HCEC 1CT (cell line): ENCODE measurements at places on chromosomes 6 and 20.

GRCh38 chr6:37538107-37538506, 38.4 kb upstream of the CCDC167 start:
- peak; percentile 15 for DNase-seq

DNA sequence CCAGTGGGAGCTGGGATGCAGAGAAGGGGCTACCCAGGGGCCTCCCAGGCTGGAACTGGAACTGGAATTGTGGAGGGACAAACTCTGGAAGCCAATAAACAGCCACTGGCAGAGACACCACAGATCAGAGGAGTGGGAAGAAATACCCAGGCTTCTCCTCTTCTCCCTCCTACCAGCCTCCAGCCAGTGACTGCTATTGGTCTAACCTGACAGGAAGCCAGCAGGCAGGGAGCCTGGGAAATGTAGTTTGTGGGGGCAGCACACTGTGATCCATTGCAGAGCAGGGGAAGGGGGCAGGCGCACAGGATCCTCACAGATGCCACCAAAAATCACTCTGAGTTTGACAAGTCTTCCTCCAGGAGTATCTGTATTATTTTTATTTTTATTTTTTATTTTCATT, 12.1 kb upstream of the MLN start:
- peak; percentile 14 for DNase-seq

DNA sequence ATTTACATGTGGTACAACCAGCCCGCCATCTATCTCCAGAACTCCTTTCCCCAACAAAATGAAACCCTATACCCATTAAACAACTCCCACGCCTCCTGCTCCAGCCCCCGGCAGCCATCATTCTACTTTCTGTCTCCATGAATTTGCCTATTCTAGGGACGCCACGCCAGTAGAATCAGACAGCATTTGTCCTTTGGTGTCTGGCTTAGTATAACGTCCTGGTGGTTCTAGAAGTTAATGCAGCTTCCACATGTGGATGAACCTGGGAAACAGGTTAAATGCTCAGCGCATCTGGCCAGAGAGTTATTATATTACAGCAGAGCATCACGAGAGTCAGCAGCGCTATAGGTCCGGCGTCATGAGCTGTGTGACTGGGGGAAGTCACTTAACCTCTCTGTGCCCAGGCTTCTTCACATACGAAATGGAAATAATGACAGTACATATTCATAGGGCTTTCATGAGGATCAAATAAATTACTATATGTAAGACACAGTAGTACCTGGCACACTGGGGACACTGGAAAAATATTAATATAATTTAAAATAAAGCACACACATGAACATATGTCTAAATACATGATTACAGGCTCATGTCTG, 178.7 kb upstream of the TAB2 start:
- DNase-seq: no peak

DNA sequence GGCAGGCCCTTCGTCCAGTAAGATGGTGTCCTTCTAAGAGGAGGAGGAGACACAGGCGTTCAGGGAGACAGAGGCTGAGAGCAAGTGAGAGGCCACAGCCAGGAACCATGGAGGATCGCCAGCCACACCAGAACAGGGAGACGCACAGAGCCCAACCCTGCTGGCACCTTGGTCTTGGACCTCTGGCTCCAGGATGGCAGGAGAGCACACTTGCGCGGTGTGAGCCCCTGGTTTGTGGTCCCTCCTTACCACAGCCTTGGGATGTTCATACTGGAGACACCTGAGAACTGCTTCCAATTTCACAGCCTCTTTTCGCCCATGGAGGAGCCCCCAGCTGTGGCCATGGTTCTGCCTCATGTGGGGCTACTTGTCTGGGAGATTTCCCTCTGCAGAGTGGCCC, 222.4 kb downstream of the DLL1 start:
- no peak for DNase-seq

- peak; percentile 6 for DNase-seq
Measured at GRCh38 chr6:104162036-104162669, 697.6 kb downstream of the HACE1 start.

GRCh38 chr6:41442352-41442672, 103.9 kb upstream of the FOXP4 start:
- no peak for DNase-seq

DNA sequence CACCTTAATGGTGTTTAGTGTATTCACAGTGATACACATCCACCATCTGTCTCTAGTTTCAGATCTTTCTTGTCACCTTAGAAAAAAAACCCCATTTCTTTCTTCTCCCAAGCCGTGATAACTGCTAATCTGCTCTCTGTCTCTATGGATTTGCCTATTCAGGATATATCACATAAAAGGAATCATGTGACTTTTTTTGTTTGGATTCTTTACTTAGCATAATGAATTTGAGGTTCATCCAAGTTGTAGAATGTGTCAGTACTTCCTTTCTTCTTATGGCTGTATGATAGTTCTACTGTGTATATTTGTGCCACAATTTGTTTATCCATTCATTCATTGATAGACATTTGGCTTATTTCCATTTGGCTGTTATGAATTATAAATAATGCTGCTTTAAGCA, 57.1 kb downstream of the ITCH start:
- DNase-seq: no peak

DNA sequence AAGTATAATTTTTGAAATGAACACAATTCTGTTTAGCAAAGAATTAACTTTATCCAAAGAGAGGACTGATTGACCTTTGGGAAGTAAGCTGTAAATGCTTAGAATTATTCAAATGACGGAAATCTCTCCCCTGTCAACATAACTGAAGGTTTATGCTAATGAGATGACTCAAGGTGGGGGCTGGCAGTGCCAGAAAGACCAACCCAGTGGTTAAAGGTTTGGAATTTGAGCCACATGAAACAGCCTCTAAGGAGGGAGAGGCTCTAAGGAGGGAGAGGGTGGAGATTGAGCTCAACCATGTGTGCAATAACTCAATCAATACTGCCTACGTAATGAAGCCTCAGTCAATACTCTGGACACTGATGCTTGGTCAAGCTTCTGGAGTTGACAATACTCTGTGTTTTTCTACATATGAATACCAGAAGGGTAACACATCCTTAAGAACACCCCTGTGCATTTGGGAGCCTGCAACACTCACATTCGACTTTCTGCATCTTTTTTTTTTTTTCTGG, 123.4 kb upstream of the TENT5A start:
- no peak for DNase-seq

DNA sequence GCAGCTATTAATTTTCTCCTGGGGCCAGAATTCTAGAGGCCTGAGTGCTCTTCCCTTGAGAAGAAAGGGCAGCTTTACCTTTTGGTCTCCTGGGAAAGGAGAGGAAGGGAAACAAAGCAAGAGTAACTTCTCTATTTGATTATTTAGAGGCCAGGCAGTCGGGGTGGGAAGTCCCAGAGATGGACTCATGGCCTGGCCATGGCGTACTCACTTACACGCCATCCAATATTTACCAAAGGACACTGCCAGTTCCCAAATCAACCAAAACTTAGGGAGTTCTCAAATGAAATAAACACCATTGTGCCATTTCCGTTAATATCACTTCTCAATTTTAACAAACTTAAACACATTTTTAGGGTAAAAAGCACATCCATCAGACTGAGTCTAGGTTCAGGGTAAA, 76.6 kb downstream of the CDS2 start:
- DNase-seq: no peak

DNA sequence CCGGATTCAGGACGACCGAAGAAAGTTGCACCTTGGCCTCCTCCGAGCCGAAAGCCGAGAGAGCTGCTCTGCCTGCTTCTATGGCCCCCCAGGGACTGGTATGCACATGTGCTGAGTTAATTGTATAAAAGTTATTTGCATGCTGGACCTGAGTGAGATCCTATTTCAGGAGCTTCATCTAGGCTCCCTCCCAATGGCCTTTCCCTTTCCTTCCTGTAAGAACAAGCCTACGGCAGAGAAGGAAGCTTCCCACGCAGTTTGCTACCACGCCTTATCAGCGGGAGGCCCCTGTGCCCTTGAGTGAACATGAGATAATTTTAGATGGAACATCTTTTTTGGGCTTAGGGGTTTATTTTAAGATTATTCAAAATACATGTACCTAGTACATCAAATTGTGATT, 65.9 kb downstream of the RIN2 start:
- no peak for DNase-seq

- DNase-seq: no peak
Measured at GRCh38 chr6:8057263-8057662, 6.9 kb downstream of the BLOC1S5 start.

DNA sequence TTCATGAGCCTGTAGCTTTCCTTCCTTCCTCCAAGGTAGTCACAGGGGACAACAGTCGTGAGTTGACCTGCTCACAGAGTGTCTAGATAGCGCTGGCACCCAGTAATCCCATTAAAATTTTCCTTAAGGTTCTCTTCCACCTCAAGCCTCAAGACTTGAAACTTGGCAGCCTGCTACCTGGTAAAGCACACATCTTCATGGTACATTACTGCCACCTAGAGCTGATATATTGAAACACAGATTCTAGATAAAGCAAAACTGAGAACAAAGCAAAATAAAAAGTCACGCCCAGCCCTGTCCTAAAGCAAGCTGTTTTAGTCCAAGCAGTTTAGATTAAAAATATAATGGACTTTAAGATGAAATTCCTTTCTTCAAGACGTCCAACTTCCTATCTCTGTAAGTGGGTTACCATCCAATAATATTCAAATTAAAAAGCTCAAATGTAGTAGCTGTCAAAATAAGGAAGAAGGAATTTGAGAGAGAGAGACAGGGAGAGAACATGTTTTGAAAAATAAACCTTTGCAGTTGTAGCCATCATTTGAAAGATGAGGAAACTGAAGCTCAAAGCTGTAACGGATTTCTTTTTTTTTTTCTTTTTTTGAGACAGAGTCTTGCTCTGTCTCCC, 50.7 kb upstream of the CD83 start:
- peak; percentile 76 for DNase-seq

DNA sequence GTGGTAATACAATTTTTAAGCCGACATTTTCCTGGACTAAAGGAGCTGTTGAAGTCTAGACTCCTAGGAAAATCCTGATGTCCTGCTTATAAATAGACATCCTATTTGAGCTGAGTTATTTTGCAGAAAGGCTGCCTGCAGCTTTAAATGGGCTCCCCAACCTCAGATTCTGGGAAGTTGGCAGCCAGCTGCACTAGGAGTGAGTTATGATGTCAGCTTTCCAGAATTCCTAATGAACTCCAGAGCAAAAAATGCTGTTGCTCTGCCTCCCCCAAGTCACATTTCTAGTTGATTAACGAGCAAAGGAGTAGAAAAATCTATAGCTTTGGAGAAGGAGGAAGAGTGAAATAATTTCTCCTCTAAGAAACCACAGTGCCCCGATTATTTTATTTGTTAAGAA, 346.3 kb upstream of the SULF2 start:
- no peak for DNase-seq

DNA sequence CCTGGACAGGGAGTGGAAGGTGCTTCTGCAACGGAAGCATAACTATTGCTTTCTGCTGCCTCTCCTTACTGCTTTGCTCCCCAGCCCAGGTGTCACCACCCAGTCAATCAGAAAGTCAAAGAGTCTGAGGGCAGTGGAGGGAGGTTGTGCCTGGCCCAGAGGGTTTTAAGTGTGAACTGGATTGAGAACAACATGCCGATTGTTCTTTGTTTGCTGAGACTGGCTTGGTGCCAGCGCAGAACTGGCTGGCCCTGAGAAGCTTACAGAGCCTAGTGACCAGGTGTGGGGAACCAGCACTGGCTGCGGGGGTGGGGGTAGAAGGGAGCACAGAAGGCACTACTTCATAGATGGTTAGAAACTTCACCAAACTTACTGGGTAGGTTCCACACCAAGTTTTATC, 31.1 kb upstream of the ENPP4 start:
- DNase-seq: no peak

DNA sequence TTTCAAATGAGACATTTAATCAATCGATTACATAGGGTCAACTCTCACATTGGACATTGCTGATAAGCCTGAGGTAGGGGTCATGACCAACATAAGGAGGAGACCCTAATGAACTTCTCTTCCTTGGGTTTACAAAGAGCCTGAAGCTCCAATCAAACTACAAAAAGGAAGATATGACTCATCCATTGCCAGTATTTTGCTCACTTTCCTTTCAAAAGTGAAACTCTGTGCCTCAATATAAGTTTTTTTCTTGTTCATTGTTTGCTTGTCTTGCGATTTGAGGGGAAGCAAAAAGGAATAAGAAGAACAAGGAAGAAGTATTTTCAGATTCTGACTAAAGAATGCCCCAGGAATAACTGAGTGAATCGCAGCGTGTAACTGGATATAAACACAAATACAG, 38.8 kb upstream of the KHDRBS2 start:
- DNase-seq: no peak

DNA sequence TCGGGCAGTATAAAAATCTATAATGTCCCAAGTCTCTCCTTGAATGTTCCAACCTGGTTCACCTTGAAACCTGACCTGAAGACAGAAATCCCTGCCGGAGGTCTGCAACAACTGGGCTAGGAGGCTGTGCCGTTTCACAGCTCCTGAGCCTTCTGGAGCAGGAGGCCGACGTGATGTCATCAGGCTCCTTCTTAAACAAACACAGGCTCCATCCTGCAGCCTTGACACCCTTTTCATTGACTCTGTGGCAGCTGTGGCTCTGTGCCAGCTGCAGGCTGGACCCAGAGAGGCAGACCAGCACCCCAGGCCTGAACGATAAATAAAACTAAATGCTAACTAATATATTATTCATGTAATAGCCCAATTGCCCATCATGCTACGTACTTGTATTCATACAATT, 483.9 kb downstream of the CD83 start:
- no peak for DNase-seq

DNA sequence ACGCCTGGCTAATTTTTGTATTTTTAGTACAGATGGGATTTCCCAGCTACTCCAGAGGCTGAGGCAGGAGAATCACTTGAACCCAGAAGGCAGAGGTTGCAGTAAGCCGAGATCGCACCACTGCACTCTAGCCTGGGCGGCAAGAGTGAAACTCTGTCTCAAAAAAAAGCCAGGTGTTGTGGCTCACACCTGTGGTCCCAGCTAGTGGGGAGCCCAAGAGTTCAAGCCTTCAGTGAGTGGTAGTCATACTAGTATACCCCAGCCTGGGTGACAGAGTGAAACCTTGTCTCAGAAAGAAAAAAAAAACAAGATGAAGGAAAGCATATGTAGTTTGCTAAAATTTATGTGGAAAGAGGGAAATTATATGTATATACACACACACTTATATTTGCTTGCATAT, 20.0 kb upstream of the POU5F1 start:
- no peak for DNase-seq

DNA sequence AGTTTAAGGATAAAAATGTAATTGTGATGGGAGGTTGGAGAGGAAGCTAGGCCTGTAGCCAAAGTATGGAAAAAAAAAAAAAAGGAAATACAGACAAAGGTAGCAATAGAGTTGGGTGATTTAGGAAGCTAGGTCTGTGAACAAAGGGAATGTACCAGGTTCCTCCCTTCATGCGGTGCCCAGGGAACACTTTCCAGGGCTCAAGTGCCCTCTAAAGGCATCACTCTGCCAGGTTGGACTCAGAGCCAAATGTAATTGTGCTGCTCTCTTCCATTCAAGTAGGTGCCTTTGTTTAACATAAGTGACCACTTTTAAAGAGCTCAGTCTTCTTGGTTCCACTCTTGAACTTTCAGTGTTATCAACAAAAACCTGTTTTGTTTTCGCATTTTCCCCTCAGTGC, 159.7 kb upstream of the AHI1 start:
- no peak for DNase-seq

- no peak for DNase-seq
Measured at GRCh38 chr20:56653211-56653610, 24.1 kb downstream of the TFAP2C start.

- no peak for DNase-seq
Measured at GRCh38 chr6:132614554-132614953, 9.5 kb downstream of the TAAR2 start.

- DNase-seq: no peak
Measured at GRCh38 chr6:7732228-7732627, 6.3 kb downstream of the BMP6 start.
